ENCODE measurements at places on chromosomes 4 and X.
A peak's percentile ranks its signal among the peaks of the same experiment; 100 is the strongest.

GRCh38 chrX:124518885-124519284 is 172.5 kb downstream of the SH2D1A start:
- no peak for DNase-seq

DNA sequence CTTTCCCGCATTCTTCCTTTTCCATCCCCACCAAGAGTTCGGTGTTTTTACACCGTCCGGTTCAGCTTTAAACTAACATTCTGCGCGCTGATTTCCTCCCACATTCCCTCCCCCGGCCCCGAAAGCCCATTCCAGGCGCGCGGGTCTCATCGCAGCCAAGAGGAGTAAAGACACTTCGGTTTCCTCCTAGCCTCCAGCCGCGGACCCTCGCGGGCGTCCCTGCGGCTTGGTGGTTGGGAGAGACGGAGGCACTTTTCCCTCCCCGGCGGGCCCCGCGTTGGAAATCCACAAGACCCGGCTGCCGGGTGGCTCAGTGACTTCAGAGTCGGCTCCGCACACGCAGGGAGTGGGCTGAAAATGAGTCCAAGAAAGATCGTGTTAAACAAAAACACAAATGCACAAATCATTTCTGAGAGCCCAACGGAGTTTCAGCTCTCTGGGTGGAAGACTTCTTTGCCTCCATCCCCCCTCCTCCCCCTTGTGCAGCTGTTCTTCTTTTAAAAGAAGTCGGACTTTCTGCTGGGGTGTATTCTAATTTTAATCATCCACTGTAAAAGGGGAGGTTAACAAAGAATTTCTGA is 2.0 kb upstream of the ARX start:
- peak; percentile 43 for DNase-seq

- DNase-seq = no peak
Observed at GRCh38 chr4:74628852-74629620, 165.3 kb downstream of the BTC start.

DNA sequence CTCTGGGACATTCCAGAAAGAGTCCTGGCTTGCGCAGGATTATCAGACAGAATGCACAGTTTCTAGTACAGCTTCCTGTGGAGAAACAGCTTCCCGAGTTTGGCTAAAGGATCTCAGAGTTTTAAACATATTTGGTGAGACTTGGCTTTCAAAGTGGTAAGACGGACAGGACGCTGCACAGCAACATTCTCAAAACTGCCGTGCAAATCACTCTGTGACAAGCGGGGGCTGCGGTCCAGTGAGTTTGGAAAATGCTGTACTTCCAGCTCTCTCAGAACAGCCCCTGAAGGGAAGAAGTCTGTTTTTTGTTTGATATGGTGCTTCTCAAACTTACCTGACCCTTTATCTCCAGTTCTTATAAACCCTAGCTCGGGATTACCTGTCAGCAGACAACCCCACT is 18.1 kb downstream of the LGI2 start:
- no peak for DNase-seq

GRCh38 chrX:124211312-124211942 is 121.0 kb upstream of the TEX13D start:
- DNase-seq = no peak

GRCh38 chr4:160810941-160811340 is 1352.9 kb downstream of the FSTL5 start:
- no peak for DNase-seq

DNA sequence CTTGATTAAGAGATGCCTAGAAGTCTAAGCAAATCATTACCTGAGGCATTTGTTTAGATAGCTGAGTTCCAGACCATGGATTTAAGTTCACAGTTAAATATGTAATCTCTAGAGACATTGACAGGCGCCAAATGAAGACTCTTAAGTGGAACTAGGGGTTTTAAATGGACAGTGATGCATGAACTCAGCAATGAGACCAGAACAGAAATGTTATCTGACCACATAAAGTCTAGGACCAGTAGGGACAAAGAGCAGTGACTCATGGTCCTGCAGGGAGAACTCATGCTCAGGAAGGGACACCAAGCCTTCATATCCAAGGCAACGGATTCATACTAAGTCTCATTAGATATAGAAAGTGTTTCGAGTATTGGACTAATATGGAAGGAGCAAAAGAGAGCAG is 152.3 kb downstream of the PPARGC1A start:
- DNase-seq = no peak

DNA sequence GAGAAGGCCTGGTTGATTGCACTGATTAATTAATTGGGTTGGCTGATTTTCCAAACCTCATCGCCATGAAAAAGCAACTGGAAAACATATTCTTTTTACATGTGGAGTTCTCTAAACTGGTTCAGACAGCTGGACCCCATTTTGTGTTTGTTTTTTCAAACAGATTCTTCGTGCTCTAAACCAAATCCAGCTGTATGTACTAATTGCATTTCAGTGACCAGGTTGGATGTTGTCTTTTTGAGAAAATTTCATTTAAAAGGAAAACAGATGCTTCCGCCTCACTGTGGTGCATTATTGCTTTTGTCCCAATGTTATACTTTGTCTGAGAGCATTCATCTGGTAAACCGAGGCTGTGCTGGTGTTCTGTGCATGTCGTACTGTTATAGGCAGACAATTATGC is 67.8 kb upstream of the LNX1 start:
- no peak for DNase-seq

DNA sequence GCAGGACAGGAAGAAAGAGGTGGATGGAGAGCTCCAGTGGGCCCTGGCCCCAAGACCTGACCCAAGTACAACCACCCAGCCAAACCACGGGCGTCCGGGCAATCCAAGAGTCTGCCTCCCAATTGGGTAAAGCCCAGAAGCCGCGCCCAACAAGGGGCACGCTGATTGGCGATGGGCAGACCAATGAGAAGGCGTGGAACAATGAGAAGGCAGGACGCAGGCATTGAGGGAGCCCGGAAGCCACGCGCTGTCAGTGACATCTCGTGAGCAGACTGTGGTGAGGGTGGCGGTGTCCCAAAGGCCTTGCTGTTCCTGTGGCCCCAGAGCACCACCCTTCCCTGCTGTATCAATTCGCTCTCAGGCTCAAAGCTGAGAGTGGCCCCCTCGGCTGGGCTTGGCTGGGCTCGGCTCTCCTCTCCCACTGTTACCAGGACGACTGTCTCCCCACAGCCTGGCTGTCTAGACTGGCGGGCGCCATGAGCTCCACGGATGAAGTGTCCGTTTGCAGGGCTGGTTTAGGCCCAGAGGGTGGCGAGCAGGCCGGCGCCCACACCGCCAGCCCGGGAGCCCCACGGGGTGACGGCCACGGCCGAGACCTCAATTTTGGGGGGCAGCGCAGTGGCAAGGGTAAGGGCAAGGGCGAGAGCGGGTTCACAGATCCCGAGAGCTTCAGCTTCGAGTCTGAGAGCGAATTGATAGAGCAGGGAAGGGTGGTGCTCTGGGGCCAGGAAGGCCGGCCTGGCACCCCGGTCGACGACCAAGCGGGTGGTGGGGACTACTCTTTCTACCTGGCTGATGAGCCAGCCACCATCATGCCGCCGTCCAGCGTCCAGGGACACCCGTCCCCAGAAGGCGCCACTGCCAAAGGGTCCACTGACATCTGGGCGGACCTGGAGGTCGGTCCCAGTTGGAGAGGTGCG is at the start of gene LOC101059915:
Gene LOC101059915, plus strand, starts transcription at position 219 of the 920 bp plus-strand sequence.
- no peak for DNase-seq

DNA sequence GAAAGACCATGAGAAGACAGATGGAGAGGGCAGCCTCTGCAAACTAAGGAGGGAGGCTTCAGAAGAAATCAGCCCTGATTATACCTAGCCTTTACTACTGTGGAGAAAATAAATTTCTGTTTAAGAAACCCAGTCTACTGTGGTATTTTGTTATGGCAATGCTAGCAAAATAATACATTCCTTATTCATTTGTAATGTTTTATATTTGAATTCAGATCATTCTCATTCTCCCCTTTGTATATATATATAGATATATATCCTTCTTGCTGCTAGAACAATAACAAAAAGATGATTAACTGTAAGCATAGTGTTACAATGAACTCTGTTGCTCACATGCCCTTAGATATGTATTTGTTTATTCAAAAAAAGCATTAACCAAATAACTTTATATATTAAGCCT is 22.5 kb downstream of the DMD start:
- DNase-seq = no peak

DNA sequence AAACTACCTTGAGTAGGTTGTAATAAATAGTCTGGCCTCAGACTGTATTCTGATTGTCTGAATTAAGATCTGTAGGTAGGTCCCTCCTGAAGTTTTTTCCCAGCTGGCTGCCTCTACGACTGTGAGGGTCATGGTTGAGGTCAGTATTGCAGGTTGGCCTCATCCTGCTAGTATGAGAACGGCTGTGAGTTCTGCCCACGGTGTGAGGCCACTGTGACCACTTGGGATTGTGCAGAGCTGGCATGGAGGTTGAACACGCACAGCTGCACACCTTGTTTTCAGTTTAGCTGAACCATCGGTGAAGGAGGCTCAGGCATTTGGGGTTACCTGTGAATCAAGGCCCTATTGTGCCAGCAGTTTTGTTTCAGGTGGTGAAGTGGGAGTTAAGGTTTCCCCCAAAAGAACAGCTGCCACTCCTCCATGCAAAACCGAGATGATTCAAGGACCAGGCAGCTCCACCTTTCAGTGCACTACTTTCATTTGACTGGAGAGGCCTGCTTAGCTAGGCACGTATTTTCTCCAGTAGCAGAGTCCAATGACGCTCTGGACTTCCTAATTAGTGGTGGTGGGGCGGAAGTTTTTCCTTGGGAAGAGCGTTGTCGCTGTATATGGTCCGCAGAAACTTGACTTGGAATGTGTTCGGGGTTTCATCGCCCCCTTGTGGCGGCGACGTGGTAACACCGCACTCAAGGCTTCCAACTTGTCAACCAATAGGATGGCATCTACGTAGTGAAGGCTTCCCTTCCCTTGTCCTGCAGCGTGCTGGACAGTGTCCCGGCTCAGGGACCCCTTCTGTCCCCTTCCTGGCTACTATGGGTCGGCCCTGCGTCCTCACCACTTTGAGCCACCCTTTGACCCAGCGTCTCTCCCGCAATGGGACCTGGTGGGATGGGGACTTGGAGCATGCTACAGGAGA is 13.8 kb downstream of the CMC4 start:
- peak; percentile 42 for DNase-seq

DNA sequence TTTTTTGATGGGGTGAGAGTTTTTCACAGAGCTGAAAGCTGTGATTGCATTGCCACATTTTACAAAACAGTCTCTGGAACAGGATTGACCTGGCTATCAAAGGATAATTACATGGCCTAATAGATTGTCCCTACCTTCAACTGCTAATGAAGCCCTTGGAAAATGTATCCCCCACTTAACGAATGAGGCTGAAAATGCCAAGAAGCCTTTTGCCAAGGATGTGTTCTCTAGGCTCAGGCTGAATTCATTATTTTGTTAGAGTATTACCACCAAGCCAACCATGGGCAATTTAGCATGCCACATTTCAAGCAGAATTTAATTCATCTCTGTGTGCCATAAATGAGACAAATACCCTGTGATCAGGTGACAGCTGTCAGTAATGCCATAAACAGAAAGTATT is 35.5 kb downstream of the SHROOM3 start:
- DNase-seq = no peak

DNA sequence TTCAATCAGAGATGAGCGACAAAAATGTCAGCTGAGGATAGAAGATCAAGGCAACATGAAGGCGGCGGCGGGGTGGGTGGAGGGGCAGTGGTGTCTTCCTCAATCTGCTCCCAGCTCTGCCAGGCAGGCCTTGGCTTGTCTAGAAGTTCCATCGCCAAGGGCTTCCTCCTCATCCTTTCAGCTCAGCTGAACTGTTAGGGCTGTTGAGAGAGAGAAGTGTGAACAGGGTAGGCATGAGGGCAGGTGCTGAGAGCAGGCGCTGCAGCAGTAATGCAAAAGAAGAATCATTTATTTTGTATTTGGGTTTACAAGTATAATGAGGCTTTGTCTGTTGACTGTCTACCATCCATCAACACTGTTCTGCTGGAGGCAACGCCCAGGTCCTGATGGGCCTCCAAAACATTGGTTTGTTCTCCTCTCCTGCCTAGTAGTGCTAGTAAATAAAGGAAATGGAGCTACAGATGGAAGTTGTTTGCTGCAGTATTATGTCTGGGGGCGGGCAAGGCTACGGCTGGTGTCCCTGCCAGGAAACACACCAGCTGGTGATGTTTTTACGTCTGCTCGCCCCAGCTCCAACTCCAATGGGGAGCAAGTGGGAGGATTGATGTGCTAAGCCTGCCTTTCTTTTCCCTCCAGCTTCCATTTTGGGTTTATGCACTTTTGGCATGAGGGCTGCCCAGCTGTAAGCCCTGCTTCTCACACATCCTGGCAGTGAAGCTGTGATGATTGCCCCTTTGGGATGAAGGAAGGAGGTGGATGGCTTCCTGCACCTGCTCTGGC is 139.4 kb upstream of the BOD1L1 start:
- DNase-seq = peak; percentile 12

- no peak for DNase-seq
Observed at GRCh38 chr4:53790286-53790685, 199.0 kb upstream of the LNX1 start.

- DNase-seq = no peak
Observed at GRCh38 chr4:39698424-39699009, 581 bp downstream of the UBE2K start.

DNA sequence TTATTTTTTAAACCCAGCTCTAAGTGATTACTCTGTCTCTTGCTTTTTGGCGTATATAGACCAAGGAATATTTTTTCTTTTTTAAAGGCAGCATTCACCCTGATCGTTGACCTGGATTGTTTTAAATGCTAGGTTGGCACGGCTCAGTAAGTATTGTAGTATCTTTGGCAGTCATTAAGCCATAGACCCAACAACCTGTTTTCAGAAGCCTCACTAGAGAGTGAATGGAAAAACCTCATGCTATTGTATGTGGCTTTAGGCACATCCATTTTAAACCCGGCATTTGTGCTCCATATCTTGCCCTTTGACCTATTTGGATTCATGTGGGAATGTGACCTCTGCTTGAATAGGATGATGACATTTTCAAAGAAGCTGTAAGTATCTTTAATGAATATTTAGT is 183.9 kb downstream of the SNCA start:
- DNase-seq = no peak

GRCh38 chrX:3712051-3712869 is 1.2 kb downstream of the PRKX start:
- DNase-seq = peak; percentile 25

DNA sequence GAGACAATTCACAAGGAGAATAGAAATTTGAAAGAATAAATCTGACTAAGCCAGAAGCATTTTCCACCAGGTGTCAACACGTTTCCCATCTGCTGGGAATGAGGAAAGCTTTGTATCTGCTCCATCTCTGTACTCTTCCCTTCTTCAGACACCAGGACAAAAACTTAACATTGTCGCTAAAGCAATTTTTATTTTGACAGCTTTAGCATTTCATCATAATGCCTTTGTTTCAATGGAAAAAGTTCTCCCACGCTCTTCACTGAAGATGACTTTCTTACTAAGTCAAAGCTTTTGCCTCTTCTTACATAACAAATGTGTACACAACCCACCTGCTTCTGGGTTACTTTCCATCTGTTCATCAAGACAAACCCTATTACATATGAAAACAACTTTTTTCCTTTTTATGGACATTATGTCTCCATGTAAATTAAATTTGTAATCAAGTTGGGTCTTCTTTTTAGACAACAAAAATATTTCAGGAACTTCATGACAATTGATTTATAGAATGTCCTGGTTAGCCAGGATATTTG is 141.7 kb upstream of the GUCY1A1 start:
- DNase-seq = no peak

All from upper lobe of left lung (tissue), 6 donors.